ENCODE measurements at places on chromosomes 6 and 20. TPM values are rescaled to one million over a fixed set of nuclear protein-coding genes. Genes with fewer than 3 reads are reported as not detected.

GRCh38 chr6:6148192-6148815 lies 141.6 kb upstream of the NRN1 start:
- no peak for DNase-seq

The WASF1 gene
- 2.1 TPM for total RNA-seq

The MYLK4 gene
- 0.42 TPM for total RNA-seq

GRCh38 chr6:11423072-11423471 lies 114.5 kb upstream of the TMEM170B start:
- no peak for DNase-seq

The MLIP gene
- 0.19 TPM for total RNA-seq

DNA sequence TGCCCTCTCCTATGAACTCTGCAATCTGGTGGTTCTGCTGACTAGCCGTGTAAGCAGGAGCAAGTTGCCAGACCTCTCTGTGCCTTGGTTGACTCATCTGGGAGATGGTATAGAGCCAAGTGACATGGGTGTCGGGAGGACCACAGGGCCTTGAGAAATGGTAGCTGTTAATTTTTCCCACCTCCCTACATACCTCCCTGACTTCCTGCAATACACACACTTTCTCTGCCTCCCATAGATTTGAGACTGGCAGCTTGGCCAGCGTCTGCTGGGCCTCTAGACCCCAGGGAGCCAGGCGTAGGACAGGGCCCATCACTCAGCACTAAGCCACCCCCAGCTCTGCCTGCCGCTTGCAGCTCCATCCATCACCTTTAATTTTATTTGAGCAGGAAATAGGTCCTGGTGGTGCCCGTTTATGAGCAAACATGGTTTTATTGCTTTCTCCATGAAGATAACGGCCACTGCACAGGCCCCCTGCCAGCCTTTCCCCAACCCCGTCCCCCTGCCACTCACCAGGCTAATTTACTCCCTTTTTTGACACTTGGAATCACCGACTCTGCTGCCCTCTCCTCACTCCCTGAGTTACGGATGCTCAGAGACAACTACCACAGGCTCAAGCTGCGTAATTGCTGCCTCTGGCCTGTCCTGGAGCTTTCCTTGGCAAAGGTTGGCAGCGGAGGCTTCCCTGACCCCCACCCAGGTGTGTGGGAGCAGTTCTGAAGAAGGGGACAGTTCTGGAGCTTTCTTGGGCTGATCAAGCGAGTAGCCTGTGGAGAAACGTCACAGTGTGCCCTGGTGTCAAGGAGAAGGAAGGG lies 11.1 kb downstream of the GLP1R start:
- DNase-seq: no peak

DNA sequence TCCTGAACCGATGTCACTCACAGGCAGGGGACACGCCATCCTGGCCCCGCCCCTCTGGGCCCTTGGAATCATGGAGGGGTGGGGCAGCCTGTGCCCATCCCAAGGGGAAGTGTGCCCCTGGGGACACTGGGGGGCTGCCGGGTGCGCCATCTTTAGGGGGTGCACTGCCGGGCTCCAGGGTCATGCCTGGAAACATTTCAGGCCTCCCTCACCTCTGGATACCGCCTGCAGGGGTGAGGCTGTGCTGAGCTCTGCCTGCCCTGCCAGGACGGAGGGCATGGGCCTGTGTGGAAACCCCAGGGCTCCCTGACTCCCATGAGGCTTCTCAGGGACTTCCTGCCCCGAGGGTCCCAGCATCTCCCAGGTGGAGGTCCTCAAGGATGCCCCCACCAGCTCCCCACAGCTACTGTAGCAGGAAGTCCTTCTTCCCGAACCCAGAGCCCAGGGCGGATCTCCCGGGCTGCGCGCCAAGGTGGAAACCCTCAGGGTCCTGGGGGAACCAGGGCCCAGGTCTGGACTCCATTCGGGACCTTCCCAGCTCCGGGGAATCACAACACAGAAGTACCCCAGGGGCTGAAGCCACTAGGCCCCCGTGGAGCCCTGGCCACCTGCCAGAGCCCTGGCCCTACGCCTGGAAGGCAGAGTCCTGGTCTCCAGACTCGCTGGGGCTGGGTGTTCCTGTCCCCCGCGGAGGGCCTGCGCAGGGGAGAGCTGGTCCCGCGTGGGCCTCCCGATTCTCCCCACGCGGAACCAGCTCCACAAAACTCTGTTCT lies 15.6 kb downstream of the CHRNA4 start:
- DNase-seq: no peak

DNA sequence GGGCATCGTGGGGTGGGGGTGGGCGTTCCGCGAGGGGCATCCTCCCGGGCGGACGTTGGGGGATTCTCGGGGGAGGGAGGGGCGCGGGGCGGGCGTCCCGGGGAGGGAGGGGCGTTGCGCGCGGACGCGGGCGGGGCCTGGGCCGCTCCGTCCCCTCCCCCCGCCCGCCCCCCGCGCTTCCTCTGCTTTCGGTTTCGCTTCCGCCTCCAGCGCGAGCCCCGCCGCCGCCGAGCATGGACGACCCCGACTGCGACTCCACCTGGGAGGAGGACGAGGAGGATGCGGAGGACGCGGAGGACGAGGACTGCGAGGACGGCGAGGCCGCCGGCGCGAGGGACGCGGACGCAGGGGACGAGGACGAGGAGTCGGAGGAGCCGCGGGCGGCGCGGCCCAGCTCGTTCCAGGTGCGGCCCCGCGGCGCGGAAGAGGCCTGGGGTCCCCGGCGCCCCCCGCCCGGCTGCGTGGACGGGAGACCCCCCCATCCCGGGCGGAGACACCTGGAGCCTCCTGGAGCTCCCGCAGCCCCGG lies at the start of gene OGFR:
TSS of gene OGFR (plus strand) at position 209 of the 528 bp plus-strand sequence. CDS start at position 234, 25 bp downstream.
- DNase-seq: peak; percentile 69

- no peak for DNase-seq
Observed at GRCh38 chr20:32157611-32158010, 48.1 kb downstream of the TM9SF4 start.

DNA sequence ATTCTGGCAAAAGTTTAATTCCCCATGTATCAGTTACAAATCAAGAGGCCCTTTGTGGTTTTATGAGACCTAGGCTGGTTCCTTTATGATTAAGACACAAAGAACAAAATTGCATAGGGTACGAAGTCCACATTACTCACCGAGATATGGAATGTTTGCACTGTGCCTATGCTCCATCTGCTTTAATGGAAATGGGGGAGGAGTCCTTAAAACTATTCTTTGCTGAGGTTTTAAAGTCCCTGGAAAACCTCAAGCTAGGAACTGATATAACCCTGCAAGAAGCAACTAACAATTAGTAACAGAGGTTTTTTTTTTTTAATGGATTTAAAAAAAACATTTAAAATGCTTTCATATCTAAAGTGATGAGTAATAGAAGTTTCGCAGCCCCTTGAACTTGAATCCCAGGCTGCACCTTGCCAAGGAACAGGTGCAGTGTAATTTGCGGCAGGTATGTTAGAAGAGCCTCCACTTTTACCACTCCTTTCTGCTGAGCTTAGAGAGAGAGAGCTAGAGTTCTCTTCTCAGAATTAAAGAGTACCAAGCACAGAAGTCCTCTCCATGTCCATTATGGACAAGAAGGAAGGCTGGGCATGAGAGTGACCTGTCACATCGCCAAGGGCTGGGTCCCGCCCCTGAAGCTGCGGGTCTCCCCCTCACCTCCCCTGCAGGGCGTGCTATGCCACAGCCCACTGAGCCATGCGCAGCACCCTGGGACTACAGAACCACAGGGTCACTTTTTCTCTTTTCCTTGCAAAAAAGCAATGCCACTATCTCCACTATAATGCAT lies 2.3 kb downstream of the SERPINB1 start:
- no peak for DNase-seq

The C4A gene
- total RNA-seq: 43.2 TPM

GRCh38 chr6:106765496-106765895 lies 136.1 kb downstream of the QRSL1 start:
- DNase-seq: no peak

DNA sequence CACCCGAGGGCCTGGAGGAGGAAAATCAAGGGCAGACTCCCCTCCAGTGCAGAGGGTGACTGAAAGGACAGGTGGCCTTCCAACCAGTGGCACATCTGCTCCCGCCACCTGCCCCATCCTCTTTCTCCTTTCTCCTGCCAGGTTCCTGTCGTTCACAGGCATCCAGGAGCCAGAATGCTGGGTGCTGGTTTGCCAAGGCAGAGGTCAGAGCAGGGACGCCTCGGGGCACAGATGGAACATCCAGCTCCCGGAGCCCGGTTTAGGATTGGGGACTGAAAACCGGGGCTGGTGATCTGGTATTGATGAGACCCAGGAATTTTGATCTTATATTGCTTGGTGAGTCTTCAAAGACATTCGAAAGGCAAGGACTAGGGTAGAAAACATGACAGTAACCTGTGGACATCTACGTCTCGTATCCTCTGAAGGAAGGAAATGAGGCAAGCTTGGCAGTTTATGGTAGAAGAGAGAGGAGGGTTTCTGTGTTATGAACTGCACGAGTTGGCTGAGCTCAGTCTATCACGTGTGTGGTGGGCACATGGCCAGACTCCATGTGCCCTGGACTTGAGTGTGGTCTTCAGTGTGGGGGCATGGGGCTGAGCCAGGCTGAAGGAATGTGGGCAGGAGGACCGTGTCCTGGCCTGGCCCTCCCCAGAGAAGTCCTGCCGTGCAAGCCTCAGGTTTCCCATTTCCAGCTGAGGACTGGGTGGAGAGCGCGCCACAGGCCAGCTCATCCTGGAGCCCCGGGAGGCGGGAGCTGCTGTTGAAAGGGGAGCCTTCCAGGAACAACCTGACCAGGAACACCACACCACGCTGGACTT lies 74.2 kb downstream of the IRF4 start:
- no peak for DNase-seq

The CDH4 gene
- total RNA-seq: 0.61 TPM

DNA sequence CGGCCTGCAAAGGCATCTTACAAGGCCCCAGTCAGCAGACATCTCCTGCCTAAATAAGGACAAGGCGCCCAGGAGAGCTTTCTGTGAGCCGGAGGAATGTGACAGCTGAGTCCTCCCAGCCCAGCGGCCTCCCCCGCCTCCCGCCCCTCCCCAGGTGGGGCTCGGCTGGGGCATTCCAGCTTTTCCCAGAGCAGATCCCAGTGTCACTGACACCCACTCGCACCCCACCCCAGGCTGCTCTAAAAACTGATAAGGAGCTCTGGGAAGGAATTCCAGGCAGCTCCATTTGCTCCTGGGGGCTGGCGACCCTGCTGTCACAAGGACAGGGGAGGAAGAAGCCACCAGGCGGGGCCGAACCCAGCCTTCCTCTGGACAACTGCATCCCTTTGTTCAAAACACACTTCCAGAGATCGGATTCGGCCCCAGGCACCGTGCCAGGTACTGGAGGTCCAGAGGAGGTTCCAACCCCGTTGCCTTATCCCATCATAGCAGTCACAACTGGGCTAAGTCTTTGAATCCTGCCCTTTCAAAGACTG lies 49.7 kb downstream of the JPH2 start:
- no peak for DNase-seq

- DNase-seq: no peak
Observed at GRCh38 chr6:136359851-136360250, 70.2 kb upstream of the BCLAF1 start.

The TREML1 gene
- total RNA-seq: 2.3 TPM

The KHDC1L gene
- total RNA-seq: 1.4 TPM

The RNF182 gene
- 0.90 TPM for total RNA-seq

The CFB gene
- total RNA-seq: 17.0 TPM

The THBS2 gene
- 4.2 TPM for total RNA-seq

DNA sequence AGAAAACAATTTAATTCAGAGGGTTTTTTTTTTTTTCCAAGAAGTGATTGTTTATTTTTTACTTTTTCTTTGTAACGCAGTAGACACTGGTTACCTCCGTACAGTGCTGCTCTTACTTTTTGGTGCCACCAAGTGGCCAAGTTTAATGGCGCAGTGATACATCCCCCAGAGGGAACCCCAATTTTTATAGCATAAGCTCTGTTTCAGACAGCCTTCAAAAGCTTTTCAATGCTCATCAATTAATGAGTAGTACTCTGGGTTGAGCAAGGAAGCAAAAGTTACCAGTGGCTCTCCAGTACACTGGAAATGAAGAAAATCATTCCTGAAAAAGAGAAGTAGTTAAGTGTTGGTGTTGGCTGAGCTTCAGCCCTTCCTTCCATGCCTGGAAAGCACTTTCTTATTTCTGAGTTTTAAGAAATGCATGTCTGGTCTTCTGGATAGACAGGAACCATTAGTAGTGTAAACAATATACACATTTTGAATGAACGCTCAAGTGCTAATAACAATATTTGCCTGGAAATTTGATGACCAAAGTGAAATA lies 129.1 kb upstream of the SMLR1 start:
- peak; percentile 35 for DNase-seq

The OPN5 gene
- total RNA-seq: not detected

DNA sequence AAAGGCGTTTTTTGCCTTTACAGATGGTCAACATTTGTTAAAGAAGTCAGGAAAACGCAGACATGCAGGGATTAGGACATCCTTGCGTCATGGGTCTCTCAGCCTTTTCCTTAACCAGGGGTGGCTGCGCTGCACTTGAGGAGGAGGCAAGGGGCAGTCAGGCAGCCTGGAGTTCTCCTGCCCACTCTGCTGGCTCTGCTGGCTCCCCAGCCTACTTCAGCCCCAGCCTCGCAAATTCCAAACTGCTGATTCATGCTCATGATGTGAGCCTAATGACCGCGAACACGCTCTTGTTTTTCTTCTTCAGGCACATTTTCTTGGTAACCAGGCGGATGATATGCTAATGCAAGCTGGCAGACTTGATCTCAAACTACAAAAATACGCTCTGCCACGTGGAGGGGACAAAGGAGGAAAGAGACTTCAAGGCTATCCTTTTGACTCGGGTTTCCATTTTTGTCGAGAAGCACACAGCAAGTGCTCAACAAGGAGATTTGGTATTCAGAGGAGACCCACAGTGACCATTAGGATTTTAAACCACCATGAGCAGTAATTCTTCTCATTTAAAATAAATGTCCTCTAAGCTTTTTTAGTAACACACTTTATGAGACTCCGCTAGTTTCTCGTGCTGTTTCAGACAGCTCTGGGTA lies 290.3 kb upstream of the STXBP5 start:
- no peak for DNase-seq

GRCh38 chr20:57388953-57389694 lies 2.1 kb upstream of the RBM38 start:
- DNase-seq: peak; percentile 54

- DNase-seq: no peak
Observed at GRCh38 chr20:17662333-17663039, 19.6 kb downstream of the RRBP1 start.

GRCh38 chr6:123806561-123806960 lies 2.9 kb downstream of the NKAIN2 start:
- DNase-seq: no peak

The TCP11 gene
- total RNA-seq: 0.33 TPM

DNA sequence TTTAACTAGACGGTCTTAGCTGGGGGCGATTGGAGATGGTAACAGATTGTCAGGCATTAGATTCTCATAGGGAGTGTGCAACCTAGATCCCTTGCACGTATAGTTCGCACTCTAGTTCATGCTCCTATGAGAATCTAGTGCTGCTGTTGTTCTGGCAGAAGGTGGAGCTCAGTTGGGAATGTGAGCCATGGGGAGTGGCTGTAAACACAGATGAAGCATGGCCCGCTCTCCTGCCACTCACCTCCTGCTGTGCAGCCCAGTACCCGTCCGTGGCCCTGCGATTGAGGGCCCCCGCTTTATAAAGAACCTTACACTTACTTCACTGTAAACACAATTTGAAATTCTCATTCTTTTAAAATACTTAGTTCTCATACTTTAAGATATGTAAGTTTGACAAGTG lies 339.4 kb downstream of the CDH26 start:
- no peak for DNase-seq

The IL17A gene
- 0.05 TPM for total RNA-seq

Measured in thymus (tissue), 14 donors.